RWPE2 (cell line): ENCODE measurements at places on chromosomes 12 and 14.

DNA sequence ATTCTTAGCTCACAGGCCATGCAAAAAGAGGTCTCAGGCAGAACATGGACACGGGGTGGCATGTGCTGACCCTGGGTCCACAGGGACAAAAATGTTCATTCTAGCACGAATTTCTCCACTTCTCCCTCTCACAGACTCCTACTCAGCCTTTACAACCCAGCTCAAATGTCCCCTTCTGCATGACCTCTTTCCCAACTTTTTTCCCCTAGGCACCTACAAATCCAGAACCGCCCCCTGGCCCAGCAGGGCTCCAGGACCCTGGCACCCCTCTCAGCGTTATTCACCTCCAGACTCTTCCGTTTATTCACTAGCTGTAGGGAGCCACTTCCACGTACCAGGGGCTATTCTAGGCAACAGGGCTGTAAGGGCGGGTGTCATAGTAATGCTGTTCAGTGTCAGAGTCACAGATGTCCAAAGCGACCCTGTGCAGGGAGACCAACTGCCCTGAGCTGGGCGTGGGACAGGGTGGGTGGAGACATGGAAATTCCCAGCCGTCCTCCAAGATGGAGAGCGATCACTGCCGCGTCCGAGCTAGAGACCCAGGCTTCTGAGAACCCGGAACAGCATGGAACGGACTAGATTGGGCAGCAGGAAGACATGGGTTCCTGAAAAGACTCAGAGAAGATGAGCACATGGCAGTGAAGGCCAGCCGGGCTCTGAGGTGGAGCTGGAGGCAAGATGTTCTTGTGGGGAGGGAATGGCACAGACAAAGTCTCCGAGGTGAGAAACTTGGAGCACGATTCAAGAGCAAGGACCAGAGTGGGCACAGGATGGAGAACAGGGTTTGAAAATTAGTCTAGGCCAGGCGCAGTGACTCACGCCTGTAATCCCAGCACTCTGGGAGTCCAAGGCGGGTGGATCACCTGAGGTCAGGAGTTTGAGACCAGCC lies 274.9 kb upstream of the RTL1 start:
- DNase-seq: no peak

DNA sequence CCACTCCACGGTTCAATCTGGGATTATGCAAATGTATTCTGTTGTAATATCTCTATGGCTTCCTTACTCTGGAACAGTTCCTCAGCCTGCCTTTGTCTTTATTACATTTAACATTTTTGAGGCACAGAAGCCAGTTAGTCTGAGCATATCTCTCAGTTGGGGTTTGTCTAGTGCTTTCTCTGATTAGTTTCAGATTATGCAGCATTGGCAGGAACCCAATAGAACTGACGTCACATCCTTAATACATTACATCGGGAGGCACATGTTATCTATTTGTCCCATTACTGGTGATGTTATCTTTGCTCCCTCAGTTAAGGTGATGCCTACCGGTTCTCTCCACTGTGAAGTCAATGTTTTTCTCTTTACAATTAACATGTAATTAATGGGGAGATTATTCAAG lies 62.4 kb downstream of the PPM1A start:
- no peak for DNase-seq

DNA sequence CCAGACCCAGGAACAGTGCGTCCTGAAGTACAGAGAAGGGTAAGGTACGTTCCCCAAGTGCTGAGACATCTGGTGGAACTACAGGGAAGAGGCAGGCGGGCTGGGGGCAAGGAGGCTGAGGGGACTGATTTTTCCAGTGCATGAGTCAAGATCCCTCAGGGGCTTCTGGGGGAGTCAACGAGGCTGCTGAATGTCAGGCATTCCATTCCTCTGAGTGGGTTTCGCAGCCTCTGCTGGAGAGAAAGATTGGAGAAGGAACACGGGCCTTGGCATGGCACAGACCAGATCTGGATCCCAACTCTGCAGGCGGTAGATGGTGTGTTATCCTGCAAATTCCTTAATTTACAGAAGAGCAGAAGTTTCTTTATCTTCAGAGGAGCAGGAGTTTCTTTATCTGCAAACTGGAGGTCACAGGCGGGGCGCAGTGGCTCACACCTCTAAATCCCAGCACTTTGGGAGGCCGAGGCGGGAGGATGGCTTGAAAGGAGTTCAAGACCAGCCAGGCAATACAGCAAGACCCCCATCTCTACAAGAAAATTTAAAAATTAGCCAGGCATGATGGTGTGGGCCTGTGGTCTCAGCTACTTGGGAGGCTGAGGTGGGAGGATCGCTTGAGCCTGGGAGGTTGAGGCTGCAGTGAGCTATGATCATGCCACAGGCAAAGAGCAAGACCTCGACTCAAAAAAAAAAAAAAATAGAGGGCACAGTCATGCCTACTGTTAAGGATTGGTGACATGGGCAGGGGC lies 132.6 kb upstream of the MAP1LC3B2 start:
- peak; percentile 92 for DNase-seq

GRCh38 chr14:83842547-83842946 lies 1687.4 kb upstream of the FLRT2 start:
- no peak for DNase-seq

DNA sequence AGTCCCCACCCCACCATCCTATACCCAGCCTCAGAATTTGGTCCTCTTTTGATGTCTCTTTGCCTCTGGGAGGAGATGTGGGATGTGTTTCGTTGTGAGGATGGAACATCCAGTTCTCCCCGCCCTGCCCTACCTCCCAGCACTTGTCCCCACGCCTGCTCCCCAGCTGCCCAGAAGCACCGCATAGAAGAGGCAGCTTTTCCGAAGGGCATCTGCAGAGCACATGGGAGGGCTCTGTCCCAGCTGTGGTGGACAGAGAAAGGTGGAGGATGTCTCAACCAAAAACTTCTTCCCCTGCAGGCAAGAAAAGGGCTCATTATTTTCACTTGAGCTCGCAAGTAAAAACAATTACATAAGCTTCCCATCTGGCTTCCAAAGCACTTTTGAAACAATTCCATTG lies 302.6 kb downstream of the PCNX1 start:
- no peak for DNase-seq

DNA sequence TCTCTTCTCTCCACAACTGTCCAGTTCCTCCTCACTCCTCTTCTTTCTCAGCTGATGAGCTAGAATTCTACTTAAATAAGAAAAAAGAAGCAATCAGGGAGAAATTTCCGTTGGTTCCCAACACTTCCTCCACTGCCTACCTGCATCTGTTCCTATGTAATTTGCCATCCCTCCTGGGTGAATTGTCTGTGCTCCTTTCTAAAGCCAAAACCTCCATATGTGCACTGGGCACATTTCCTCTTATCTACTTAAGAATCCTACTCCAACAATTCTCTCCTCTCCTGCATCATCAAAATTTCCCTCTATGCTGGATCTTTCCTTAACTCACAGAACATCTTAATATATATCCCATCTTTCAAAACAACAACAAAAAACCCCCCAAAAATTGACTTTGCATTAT lies 35.2 kb downstream of the GPR65 start:
- DNase-seq: no peak

DNA sequence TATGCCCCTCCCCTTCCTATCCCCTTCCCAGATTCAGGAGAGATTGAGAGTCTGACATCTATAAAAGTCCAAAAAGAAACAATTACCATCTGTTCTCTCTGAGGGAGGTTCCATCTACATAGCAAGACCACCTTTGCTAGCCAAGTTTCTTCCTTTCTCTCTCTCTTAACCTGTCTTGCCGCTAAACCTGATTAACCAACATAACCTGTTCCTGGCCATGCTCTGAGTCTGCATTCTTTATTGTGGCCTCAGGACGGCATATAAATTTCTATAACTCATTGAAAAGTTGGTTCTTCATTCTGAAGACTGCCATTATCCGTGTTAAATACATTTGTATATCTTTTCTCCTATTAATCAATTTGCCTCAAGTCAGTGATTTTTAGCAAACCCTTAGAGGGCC lies 594.0 kb downstream of the KCNH5 start:
- DNase-seq: no peak

- no peak for DNase-seq
Observed at GRCh38 chr14:90382491-90383125, 14.2 kb upstream of the CALM1 start.

- no peak for DNase-seq
Observed at GRCh38 chr12:25271486-25272098, 20.9 kb upstream of the KRAS start.

- DNase-seq: no peak
Observed at GRCh38 chr14:65195042-65195719, 92.9 kb upstream of the MAX start.

DNA sequence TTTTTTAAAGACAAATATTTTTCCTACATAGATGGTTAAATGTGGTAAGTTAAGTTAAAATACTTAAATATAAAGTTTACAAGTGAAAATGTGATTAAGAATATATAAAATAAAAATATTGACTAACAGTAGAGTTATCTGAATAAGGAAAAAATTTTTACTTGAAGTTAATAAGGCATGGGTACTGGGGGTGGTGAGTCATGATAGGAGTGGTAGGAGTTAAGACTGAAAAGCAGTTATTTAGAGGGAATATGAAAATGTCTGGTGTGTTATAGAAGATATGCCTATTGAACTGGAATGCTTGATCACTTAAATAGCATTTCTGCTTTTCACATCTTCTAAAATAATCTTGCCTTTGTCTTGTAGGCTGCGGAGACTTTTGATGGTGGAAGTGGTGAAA lies 68.7 kb downstream of the CCDC91 start:
- no peak for DNase-seq

DNA sequence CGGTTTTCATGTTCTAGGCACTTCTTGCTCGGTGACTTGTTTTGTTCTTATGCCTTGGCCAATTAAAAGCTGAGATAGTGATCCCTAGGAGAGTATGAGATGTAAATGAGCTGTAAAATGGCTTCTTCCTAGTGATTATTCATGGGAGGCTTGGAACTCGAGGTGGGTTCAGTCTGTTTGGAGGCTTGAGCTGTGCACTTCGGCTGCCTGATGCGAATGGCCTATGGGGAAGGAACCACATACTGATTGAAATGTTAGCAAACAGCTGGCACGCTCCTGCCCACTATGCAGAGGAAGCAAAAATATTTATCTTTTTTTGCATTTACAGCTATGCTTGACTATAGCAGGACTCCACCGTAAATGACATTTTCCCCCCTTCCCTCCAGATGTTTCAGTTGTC lies 75.5 kb downstream of the PLXNC1 start:
- DNase-seq: no peak

DNA sequence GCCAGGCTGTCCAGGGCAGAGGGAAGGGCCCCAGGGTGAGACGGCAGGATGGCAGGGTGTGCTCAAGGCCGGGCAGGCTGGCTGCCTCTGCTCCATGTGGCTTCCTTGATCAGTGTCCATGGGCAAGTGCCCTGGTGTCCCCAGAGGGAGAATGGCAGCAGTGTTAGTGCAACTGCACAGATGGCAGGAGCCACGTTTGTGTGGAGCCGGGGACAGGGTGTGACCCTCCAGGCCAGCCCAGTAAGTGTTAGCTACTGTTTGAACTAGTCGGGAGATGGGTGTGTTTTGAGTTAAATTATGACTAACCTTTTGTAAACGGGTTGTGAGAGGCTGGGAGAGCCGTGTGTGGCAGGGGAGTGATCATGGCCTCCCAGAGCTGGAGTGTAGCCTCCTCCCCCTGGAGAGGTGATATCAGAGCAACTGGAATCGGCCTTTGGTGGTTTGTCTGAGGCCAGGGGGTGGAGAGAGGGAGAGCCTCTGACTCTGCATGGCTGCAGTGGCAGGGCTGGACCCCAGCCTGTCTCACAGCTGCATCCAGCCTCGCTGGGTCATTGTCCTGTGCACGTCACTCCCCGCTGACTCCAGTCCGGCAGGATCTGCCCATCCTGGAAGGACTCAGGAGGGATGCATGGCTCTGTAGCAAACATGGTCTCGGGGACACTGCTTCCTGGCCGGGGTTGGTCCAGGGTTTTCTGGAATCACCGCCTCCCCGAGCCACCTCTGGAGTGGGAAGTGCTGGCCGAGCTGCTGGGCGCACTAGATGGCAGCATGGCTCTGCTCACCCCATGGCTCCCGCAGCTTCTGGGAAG lies 27.8 kb downstream of the AACS start:
- no peak for DNase-seq

- no peak for DNase-seq
Observed at GRCh38 chr12:6424866-6425265, 19.9 kb upstream of the CD27 start.

- DNase-seq: no peak
Observed at GRCh38 chr14:106651016-106651415, 1124.6 kb downstream of the TMEM121 start.

DNA sequence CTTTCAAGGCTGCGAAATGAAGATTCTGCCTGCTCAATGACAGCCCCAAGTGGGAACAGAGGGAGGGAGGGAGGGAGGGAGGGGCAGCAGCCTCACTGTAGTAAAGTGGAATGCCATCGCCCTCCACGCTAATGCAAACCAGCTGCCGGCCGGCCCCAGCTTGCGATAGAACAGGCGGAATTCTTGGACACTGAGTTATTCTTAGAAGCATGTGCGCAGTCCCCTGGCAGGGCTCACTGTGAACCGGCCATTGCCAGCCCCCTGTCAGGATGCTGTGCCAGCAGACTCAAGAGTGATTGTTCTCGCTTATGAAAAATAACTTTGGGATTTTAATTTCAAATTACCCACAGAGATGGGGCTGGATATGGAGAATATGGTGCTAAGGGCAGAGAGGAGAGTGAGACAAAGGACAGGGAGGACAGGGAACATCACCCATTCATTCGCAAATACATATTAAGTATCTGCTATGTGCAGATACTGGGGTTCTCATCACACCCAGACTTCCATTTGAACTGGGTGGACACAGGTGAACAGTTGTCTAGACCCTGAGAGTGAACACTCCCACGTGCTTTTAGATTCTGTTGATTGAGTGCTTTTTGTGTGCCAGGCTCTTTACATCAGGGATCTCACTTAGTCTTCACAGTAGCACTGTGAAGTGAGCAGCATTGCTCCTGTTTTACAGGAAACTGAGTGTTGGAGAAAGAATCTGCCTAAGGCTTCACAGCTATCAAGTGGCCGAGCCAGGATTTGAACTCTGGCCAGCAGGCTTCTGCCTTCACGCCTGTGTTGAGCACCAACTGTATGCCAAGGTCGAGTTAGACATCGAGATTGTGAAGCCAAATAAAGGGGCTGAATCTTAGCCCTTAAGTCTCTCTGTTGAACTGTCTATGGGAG lies 192.9 kb downstream of the C12orf75 start:
- DNase-seq: no peak

DNA sequence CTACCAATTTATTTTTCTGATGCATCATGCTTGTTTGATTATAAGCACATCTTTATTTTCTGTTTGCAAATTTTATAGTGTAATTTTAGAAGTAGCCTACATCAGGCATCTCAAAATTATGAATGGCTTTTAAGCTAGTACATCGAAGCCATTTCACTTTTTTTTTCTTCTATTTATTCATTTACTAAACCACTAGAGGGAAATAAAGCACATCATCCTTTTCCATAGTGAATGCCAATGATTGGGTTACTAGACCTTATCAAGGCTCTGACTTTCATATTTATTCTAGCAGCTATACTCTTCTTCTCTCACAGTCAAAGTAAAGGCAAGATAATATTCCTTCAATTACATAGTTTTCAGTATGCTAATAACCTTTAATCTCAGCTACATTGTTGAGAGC lies 736.4 kb upstream of the LRFN5 start:
- DNase-seq: no peak

DNA sequence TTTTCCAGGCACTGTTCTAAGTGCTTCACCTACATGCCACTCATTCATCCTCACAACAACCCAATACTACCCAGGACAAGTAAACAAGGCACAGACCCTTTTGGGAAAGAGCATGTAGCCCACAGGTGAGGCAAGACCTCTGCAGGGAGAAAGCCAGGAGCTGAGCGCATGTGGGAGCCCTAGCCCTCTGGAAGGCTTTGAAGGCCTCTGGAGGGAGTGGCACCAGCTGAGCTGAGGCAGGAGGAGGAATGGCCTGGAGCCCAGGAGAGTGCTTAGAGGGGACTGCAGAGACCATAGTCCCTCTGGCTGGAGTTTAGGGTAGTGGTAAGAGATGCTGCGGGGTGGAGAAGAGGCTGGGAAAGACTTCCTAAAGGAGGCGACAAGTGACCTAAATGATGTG lies 516.5 kb downstream of the FUT8 start:
- no peak for DNase-seq
